ENCODE measurements at places on chromosomes 13 and 19. TPM values are rescaled to one million over a fixed set of nuclear protein-coding genes. Genes with fewer than 3 reads are reported as not detected.

Gene ZNF560
- total RNA-seq: not detected

Gene KANK3
- 1.2 TPM for total RNA-seq

Gene IGFL3
- not detected for total RNA-seq

Gene GNA15
- total RNA-seq: not detected

Gene IGFL2
- 0.17 TPM for total RNA-seq

Gene SGTA
- 97.4 TPM for total RNA-seq

Gene SHISA2
- 59.8 TPM for total RNA-seq

Gene P2RY11
- total RNA-seq: 0.87 TPM

Gene CGB8
- not detected for total RNA-seq

Gene FBN3
- total RNA-seq: 15.9 TPM

Gene ZNF441
- not detected for total RNA-seq

Gene CHST8
- total RNA-seq: 39.4 TPM

Gene PEX11G
- 3.5 TPM for total RNA-seq

- no peak for DNase-seq
Observed at GRCh38 chr19:6519289-6519688, 11.5 kb upstream of the TNFSF9 start.

- DNase-seq: no peak
Observed at GRCh38 chr19:38089440-38089839, 134.6 kb downstream of the DPF1 start.

DNA sequence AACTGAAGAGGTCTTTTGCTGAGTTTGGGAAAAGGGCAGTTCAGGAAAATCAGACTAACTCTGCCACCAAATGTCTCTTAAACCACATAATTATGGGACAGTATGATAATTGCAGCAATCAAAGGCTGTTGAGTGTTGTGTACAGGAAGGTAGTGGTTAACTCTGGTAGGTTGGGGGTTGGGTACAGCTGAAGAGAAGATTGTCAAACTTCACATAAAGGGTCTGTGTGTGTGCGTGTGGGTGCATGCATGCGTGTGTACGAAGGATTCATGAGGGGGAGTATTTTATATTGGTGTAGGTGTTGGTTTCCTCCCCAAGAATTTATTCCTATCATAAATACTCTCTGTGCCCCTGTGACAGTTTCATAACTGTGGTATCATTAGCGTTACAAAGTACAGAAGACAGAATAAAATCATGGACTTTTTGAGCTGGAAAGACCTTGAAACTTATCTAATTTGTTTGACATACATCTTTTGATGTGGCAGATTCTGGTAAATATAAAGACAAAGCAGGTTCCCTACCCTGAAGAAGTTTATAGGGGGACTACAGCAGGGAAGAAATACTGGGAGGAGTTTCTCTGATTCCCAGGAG lies 94.1 kb downstream of the PCCA start:
- DNase-seq: no peak

DNA sequence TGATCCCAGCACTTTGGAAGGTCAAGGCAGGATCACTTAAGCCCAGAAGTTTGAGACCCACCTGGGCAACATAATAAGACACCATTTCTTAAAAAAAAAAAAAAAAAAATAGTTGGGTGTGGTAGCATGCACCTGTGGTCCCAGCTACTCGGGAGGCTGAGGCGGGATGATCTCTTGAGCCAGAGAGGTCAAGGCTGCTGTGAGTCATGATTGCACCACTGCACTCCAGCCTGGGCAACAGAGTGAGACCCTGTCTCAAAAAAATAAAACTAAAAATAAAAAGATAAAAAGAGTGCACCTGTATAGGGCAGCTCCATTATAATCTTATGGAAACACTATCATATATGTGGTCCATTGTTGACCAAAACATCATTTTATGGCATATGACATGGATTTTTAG lies 25.5 kb upstream of the STARD13 start:
- DNase-seq: no peak

DNA sequence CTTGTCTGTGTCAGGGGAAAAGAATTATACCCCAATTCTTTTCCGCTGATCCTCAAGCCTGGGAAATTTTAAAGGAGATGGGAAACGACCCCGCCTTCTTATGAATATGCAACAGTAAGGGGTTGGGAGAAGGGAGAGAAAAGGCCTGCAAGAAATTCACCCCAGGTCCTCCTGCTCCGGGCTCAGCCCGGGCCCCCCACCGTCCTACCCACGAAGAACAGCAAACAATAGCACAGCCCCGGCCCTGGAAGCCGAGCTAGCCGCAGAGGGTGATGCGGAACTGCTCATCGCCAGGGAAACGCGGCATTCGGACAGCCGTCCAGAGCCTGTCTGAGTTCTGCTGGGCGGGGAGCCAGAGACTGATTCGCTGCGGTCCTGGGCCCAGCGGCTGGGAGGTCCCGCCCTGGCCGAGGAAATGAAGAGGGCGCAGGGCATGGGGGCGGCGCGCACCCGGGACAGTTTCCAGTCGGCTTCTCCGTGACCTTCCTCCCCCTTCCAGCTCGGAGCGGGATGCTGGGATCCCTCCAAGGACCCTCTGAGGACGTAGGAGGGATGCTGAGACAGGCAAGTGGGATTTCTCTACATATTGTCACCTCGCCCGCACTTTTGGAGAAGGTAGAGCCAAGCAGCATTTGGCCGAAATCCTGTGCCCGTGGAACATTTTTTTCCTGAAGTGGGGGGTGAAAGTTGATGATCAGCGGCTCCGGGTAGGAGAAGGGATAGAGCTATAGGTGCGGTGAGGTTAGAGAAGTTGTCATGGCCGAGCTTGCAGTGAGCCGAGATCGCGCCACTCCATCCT lies 82.3 kb upstream of the C1QTNF9B start:
- DNase-seq: peak; percentile 88

GRCh38 chr13:47289567-47289966 lies 392.7 kb upstream of the HTR2A start:
- DNase-seq: no peak

DNA sequence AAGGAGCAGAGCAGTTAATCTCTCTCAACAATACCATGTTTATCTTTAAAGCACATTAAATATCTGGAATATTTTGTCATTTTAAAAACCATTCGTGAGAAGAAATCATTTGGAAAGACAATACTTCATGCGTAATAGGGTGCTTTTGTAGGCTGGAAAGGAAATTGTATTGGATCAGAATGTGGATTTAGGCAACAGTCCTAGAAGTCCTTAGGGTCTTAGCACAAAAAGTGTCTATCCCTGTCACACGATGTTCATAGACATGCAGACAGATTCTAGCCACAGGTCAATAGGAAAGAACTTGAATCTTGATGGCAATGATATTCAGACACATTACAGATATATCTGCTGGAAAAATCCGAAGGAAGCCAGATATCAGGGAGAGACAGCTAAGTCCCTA lies 156.0 kb downstream of the KCTD12 start:
- DNase-seq: no peak

DNA sequence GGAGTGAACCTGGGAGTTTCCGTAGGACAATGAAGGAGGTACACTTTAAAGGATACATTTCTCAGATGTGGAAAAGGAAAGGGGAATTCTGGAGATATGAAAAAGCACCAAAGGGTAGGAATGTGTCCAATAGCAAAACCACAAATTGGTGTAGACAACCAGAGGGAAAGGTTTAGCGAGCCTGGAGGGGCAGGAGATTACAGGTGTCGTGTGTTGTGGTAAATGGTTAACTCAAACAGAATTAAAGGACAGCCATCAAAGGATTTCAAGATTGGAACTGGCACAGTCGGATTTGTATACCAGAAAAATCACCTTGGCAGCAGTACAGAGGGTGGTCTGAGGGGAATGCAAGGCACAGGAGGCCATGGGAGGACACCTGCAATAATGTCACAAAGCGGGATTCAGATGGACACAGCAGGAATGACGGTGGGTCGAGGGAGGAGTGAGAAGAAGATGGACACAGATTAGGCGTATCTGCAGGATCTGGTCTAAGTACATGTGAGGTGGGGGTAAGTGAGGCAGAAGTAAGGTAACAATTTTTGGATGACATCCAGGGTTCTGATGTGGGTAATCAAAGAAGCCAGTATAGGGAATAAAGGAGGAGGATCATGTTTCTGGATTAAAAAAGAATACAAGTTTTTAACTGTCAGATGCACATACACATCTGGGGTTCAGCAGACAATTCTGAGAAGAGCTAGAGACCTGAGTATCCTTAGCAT lies 361.6 kb downstream of the KLF12 start:
- no peak for DNase-seq

DNA sequence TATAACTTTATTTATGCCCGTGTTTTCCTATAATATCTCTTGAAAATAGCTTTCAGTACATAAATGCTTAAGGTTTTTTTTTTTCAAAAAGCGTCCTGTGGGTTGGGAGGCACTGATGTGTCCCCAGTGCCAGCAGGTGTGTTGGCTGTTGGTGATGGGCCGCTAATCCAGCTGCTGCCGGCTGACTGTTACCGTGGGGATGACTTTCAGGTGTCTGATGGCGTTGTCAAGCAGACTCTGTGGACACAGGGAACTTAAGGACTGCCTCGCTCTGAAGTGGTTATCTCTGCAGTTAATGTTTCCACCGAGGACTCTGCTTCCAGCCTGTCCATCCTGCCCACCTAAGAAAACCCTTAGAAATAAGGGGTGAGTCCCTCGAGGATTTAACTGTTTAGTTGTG lies 94.5 kb downstream of the ANKRD10 start:
- DNase-seq: peak; percentile 53

GRCh38 chr19:19371059-19371458 lies 34.4 kb upstream of the GATAD2A start:
- DNase-seq: no peak

- no peak for DNase-seq
Observed at GRCh38 chr19:1171755-1172352, 2.2 kb downstream of the SBNO2 start.

- no peak for DNase-seq
Observed at GRCh38 chr19:3944018-3944721, 11.3 kb downstream of the NMRK2 start.

DNA sequence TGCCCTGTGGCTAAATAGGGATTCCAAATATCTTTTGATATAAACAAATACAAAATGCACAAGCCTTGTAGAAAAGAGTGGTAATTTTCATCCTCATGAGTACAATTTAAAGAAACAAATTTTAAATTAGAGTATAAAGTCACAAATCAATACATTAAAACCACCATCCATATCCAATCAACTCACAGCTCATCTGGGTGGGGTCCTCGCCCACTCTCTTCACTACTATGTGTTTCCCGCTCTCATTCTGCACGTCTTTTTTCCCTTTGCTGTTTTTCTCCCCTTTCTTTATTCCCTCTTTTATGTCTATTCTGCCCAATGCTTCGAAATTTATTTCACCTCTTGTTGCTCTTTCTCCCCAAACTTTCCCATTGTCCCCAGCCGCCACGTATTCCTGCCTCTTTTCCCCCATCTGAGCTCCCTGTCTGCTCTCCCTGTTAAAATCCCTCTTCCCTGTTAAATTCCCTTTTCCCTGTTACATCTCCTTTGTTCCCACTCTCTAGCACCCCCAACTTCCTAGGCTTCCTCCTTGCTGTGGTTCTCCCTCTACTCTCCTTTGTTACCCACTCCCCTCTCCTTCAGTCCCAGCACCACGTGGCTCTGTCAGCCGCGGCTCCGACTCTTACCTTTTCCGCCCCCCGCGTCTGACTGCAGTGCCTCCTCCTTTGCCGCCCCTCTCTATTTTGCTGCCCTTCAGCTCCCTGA lies 1.3 kb downstream of the ZNF616 start:
- peak; percentile 72 for DNase-seq

GRCh38 chr13:48437371-48437770 lies 24.5 kb upstream of the LPAR6 start:
- DNase-seq: no peak

GRCh38 chr13:64672751-64673150 lies 2557.4 kb downstream of the PCDH9 start:
- DNase-seq: no peak

DNA sequence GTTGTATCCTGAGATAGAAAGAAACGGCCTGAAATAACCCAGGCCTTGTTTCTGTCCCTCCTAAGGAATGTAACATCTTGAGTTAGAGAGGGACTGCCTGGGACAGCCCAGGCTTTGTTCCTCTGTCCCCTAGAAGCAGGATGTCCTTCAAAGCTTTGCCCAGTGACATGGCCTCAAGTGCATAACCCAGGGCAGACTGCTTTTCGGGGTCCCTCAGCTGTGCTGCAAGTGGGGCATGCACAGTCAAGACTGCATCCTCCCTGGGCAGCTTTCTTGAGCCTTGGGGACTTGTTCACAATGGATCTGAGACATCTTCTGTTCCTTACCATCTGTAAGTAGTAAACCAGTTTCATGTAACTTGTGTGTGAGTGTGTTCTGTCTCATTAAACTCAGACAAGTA lies 7.5 kb upstream of the EPSTI1 start:
- DNase-seq: no peak

GRCh38 chr19:50873056-50873455 lies at the start of gene KLK2:
Gene KLK2, plus strand, starts transcription at chr19:50873439. Its CDS starts 35 bp downstream, at chr19:50873474.
- DNase-seq: no peak

DNA sequence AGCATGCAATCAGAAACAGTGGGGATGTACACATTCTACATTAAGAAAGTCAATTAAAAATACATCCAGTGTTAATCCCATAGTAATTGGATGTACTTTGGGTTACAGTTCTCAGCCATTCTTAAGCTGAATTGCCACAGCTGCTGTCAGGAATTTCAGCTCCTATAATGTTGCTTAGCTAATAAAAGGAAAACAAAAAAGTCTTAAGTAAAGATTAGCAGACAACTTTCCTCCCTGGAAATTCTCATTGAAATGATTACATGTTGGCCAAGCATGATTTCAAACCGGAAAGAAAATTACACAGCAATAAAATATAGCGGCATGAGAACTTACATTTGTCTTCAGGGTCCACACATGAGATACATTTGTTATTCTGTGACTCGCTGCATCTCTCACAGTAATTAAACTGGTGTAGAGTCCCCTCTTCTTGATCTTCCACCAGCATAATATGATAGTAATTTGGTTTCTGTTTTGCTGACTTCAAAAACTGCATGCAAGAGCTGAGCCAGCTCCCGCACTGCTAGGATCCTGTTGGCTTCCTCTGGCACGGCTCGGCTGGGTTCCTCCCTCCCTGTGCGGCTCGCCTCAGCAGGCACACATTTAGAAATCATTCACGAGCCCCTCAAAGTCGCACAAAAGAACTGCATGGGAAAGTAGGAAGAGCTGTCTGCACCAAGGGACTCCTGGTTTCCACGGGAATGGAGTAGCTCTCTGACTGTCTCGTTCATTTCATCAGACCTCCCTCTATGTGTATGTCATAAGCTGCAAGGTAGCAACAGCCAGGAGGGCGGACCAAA lies at the start of gene HTR2A:
HTR2A (minus strand) TSS at position 713 of the 797 bp plus-strand sequence. CDS start 1,147 bp downstream, outside the sequence.
- DNase-seq: peak; percentile 18

GRCh38 chr13:111893607-111894443 lies 173.1 kb upstream of the SOX1 start:
- DNase-seq: peak; percentile 76

DNA sequence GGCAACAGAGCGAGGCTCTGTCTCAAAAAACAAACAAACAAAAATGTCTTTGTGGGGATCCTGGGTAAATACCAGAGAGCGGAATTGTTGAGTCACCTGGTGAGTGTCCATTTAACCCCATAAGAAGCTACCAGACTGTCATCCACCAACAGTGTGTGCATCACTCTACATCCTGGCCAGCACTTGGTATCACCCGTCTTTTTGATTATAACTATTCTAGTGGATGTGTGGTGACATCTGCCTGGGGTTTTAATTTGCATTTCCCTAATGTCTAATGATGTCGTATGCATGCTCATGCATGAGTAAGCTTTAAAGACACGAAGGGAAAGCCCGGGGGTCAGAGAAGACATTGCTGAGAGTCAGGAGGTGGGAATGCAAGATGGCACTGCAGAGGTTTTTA lies 126.7 kb upstream of the MRI1 start:
- no peak for DNase-seq

- peak; percentile 50 for DNase-seq
Observed at GRCh38 chr19:3190921-3191805, 5.4 kb downstream of the NCLN start.

- no peak for DNase-seq
Observed at GRCh38 chr13:37753776-37754175, 115.8 kb downstream of the TRPC4 start.
